Bronchial epithelial cell (primary cell): ENCODE measurements at places on chromosomes 4 and X. TPM values are rescaled to one million over a fixed set of nuclear protein-coding genes. Genes with fewer than 3 reads are reported as not detected.

SUV39H1 gene
- 1.2 and 1.3 TPM in 2 replicates for total RNA-seq

PDHA1 gene
- total RNA-seq = 87.9 and 182 TPM in 2 replicates

MAMLD1 gene
- under 0.01 and 0.13 TPM in 2 replicates for total RNA-seq

PHKA2 gene
- 16.6 and 17.8 TPM in 2 replicates for total RNA-seq

AKAP14 gene
- total RNA-seq = not detected in 2 replicates

NRK gene
- not detected in 2 replicates for total RNA-seq

MSANTD1 gene
- total RNA-seq = 0.26 and 0.64 TPM in 2 replicates

FGF5 gene
- 0.51 and 1.3 TPM in 2 replicates for total RNA-seq

CT45A3 gene
- total RNA-seq = not detected in 2 replicates

DNA sequence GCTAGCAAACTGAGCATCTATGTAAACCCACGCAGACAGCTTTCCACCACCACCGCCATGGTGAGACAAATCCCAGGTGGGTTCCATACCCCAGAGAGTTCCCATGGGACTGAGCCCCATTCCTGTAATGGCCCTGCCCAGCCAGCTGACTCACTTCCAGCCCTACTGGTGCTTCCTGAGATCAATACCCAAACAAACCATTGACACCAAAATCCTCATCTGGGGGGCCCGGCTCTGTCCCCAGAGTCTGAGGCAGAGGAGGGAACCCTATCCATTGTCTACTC, 30.1 kb upstream of the JAKMIP1 start:
- no peak for DNase-seq

GRCh38 chr4:119014658-119015057, 121.0 kb upstream of the MYOZ2 start:
- no peak for DNase-seq

DNA sequence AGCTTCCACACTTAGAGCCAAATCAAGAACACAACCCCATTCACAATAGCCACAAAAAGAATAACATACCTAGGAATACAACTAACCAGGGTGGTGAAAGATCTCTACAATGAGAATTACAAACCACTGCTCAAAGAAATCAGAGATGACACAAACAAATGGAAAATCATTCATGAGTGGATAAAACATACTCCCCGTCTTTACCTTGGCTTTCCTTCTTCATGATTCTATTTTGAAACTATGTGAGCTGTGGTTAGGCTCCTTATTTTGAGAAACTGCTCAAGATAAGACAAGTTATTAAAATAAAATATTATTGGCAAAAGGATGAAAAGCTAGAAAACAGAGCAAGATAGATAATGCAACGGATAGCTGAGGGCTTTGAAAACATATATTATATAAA, 598.1 kb upstream of the FAT1 start:
- DNase-seq = no peak

DNA sequence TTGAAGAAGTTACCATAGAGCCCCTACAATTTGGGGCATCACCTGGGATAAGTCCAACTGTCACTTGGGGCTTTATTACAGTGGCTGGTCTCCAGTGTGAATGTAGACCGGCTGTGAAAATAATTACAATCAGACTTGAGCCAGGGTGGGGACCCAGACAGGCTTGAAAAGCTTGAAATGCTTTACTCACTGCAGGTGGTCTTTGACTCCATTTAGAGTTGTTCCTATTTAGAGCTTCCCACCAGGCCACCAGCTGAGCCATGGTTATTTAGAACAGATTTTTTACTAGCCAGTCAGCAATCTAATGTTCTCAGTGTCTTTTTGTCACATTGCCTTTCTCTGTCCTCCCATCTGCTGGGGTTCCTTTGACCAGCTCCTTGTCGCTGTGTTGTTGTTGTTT, 5.7 kb downstream of the ARHGAP10 start:
- DNase-seq = no peak

- no peak for DNase-seq
Observed at GRCh38 chrX:55357236-55357635, 92.5 kb upstream of the PAGE3 start.

GRCh38 chrX:72306851-72307645, 1.3 kb upstream of the CITED1 start:
- peak; percentile 32 for DNase-seq

DNA sequence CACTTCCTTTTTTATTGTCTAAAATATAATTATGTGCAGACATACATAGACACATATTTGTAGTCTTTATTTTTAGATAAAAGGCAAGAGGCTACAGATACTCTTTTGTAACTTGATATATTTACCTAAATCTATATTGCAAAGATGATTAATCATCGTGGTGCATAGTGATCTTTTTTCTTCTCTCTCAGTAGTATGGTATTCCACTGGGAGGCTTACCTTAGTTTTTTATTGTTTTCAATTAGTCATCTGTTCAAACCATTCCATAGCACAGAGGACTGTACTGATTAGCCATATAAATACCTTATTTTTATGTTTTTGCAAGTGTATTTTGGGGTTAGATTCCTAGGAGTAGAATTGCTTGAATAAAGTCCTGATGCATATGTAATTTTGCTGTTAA, 619.7 kb downstream of the GRXCR1 start:
- DNase-seq = peak; percentile 93

DNA sequence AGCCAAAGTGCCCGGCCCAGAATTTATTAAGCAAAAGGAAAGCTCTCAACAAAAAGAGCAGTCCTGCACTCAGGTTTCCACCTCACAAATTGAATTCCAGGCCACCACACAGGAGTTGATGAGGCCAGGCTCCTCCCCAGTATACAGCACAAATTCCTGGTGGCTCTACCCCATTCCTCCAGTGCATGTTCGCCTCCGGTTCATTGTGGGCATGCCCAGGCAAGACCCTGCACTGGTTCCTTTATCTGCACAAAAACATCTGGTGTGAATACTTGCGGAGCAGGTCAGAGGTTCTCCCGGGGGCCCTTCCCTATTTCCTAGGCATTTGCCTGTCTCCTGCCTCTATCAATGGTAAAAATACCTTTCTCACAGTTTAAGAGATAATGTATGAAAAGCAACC, 195.2 kb upstream of the ANXA10 start:
- DNase-seq = peak; percentile 97

DNA sequence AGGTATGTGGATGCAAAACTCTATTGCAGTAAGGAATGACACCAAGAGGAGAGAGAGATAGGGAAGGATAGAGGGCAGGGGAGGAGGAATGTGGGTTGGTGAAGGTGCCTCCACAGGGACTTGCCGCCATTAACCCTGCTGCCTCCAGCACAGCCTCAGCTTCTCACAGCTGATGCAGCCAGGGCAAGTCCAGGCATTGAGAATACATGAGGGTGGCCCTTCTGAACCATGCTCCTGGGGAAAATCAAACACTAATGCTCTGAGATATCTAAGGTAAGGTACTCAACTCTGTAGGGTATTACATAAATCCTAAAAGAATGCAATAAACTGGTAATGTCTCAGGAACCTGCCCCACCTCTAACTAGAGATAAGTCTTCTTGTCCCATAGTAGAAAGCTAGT, 28.7 kb downstream of the UGT2B7 start:
- peak; percentile 75 for DNase-seq
